KBM-7 (cell line): ENCODE measurements at places on chromosomes 6 and 20.

- no peak for DNase-seq
Observed at GRCh38 chr6:146990284-146990683, 213.9 kb upstream of the STXBP5 start.

- DNase-seq = no peak
Observed at GRCh38 chr20:46213946-46214823, 94.1 kb downstream of the CDH22 start.

GRCh38 chr6:75109022-75109421 lies 96.8 kb downstream of the COL12A1 start:
- DNase-seq = no peak

- no peak for DNase-seq
Observed at GRCh38 chr6:73942592-73943186, 246.7 kb downstream of the CD109 start.

GRCh38 chr6:20605061-20605460 lies 70.8 kb downstream of the CDKAL1 start:
- no peak for DNase-seq

- DNase-seq = no peak
Observed at GRCh38 chr20:16580620-16581019, 7.4 kb upstream of the KIF16B start.

DNA sequence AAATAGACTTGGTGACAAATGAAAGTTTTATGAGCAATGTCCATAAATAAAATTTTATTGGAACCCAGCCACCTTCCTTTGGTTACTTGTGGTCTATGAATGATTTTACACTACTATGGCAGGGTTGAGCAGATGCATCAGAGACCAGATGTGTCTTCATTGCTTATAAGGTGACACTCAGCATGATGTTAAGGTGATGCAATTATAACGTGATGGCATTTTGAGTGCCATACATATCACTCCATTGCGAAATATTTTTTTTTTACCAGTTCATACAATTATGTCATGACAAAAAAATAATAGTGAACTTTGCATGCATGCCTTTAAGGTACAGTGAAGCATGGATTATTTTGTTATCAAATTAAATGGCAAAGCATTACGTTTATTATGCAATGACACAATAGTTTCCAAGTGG lies 96.0 kb downstream of the ADTRP start:
- DNase-seq = no peak

DNA sequence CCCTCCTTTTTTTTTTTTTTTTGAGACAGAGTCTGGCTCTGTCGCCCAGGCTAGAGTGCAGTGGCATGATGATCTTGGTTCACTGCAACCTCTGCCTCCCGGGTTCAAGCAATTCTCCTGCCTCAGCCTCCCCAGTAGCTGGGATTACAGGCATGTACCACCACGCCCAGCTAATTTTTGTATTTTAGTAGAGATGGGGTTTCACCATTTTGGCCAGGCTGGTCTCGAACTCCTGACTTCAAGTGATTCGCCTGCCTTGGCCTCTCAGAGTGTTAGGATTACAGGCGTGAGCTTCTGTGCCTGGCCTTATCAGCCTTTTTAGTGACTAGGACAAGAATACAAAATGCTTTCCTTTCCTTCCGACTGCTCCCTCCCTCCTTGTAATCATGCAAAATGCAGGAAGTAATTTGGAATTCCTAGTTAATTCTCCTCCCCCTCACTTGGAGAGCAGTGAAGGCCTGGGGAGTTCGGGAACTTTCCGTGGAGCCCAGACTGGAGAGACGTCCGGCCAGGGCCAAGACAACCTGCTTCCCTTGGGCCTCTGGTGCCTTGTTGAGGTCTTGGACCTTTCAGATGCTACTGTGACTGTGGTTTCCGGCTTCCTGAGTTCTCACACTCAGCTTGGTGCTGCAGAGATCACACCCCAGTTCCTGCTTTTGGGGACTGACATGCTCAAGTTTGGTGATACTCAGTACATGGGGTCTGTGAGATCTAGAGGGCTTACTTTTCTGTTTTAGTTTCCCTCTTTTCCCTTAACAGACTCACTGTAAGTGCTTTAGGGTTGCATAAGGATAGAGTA lies 3.9 kb upstream of the PHF20 start:
- peak; percentile 88 for DNase-seq

- no peak for DNase-seq
Observed at GRCh38 chr20:49843139-49843538, 30.5 kb downstream of the SLC9A8 start.

- peak; percentile 69 for DNase-seq
Observed at GRCh38 chr6:144104898-144105487, 9.6 kb upstream of the SF3B5 start.

DNA sequence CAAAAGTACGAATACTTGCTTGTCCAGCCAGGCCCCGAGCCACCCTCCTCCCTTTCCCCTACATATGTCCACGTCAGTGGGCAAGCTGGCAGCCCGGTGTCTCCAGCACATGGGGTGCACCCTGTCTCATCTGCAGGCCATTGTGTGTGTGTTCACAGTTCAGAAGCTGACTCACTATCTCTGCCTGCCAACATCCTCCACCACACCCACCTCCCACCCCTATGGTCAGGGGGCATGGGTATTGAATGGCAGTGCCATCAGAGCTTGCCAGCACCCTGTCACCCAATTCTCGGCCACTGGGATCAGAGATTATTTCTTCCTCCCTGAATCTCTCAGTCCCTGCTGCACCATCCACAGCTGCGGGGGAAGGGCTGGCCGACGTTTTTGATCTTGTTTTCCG lies 195.7 kb downstream of the FARS2 start:
- no peak for DNase-seq

GRCh38 chr20:40335437-40335836 lies 353.6 kb downstream of the MAFB start:
- no peak for DNase-seq

DNA sequence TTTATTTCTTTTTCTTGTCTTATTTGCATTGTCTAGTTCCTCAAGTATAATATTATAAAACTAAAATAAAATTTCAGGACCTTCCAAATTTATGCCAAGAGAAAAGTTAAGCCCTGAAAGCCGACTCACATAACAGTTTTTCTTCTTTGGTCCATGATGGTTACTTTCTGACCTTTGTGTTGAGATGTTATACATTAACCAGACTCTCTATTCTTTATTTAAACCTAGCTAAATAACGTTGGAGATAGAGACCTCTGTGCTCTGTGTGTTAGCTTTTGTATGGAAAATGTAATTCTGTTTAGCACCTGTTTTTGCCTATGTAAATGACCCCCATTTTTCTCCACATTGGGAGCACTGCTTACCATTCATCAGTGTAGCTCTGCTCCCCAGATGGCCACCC lies 352.4 kb downstream of the CD109 start:
- no peak for DNase-seq

GRCh38 chr6:137089305-137089704 lies 44.5 kb upstream of the IL20RA start:
- no peak for DNase-seq

- no peak for DNase-seq
Observed at GRCh38 chr6:54288474-54288873, 19.8 kb upstream of the TINAG start.

GRCh38 chr6:37556881-37557644 lies 57.4 kb upstream of the CCDC167 start:
- DNase-seq = no peak

GRCh38 chr20:59567585-59568508 lies 36.5 kb upstream of the PHACTR3 start:
- no peak for DNase-seq

- DNase-seq = no peak
Observed at GRCh38 chr20:62897666-62898065, 28.6 kb downstream of the DIDO1 start.

DNA sequence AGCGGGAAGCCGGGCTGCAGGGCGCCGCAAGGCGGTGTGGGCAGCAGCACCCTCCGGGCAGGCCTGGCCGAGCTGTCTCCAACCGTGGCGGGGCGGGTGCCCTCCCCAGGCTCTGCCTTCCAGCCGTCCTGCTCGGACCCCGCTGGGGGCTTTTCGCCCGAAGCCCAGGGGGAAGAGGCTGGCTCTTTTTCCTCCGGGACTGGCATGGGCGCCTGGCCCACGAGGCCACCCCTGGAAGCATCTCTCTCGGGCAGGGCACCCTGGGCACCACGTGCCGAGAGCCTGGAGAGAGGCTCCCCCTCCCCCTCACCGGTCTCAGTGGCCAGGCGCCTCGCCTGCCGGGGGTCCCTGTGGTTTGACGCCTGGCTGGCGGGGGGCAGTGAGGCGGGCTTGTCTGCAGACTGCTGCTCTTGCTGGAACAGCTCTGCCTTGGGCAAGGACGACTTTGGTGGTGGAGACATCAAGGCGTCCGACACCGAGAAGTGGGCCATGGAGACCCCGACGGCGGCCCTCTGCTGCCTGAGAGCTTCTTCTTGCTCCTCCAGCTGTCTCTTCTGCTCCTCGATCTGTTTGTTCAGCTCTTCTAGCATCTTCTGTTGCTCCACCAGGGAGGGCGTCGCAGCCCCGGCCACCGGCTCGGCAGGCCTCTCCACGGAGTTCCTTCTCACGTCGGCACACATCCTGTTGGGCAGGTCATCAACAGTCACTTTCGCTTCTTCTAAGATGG lies 19.5 kb upstream of the TCFL5 start:
- no peak for DNase-seq

GRCh38 chr20:12821249-12821648 lies 187.5 kb upstream of the SPTLC3 start:
- no peak for DNase-seq

- no peak for DNase-seq
Observed at GRCh38 chr20:20211988-20212518, 155.9 kb upstream of the INSM1 start.

- no peak for DNase-seq
Observed at GRCh38 chr6:12327988-12328387, 37.8 kb downstream of the EDN1 start.

GRCh38 chr6:19880066-19880465 lies 42.9 kb downstream of the ID4 start:
- DNase-seq = no peak

DNA sequence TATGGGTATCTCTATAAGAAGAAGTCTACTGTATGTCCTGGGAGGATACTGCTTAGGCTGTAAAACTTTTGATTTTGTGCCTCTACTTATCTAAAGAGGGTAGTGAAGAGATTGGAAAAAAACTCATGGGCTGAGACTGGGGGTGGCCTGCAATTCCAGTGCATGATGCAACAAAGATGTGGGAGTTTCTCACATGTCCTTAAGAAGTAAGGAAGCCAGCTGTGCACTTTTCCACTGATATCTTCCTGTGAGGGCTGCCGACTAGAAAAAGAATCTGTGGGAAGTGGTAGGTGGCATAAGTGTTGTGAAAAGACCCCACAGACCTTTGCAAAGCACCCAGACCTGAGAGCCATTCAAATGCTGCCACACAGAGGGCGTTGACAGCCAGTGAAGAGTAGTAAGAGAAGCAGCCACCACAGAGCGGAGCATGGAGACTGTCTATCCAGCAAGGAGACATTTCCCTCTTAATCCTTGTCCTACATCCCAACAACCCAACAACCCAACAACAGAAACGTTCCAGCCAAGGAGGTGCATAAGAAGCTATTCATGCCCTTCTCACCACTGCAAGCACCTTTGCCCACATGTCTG lies 65.1 kb downstream of the PFDN4 start:
- no peak for DNase-seq

- no peak for DNase-seq
Observed at GRCh38 chr6:140269591-140270165, 895.2 kb upstream of the CITED2 start.

DNA sequence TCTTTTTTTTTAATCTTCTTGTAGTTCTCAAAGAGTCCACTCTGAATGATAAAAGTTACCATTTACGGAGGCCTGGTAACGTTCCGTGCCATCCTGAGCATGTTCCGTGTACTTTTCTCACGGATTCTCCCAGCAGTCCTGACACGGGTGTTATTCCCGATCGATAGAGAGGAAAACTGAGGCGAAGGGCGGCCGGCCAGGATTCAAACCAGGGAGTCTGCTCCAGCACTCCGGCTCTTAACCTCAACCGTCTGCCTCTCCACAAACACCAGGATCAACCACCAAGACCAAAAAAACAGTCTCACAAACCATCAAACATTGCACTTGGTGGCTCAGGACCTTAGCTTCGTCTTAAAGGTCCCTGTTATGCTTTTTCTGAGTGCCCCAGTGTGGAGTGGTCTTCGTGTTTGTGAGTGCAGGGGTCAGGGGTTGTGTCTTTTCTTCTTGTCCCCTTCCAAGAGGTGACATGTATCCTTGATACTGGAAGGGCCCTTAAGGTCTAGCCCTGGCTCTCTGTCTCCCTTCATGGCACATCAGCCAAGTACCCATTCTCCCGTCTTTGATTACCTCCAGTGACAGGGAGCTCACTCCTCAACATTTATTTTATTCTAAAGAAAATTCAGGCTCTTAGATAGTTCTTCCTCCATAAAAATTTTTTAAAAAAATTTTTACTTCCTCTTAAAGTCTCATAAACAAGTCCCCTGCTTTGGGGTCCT lies 35.1 kb downstream of the SRC start:
- no peak for DNase-seq

DNA sequence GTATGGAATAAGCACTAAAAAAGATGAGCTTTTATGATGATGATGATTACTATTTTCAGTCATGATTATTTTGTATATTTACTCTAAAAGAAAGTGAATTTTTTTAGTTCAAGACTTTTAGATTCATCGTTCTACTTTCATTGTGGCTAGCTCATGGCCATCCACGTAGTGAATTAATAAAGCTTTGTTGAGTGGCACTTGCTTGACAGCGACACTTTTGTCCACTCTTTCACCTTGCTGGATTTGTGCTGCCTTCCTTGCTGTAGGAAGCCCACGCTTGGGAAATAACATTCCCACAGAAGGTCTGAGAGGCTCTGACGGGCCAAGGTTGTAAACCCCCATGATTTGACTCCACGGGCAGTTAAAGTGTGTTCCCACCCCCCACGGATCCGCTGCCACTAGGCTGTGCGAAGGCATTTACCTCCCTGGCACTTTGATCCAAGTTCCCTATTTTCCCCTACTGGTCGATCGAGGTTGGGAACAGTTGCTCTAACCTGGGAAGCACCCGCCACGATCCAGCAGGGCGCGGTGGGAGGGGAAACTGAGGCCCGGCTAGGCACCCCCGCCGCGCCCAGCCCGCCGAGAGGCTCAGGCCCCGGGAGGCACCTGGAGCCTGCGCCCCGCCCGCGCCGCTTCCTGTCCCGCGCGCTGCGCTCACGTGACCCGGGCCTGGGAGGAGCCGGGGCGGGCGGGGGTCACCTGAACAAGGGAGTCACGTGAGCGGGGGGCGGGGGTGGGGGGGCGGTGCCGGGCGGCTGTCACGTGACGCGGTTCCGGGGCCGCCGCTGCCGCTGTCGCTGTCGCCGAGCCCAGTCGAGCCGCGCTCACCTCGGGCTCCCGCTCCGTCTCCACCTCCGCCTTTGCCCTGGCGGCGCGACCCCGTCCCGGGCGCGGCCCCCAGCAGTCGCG lies at the start of gene IGF2R:
Gene IGF2R, plus strand, starts transcription at position 788 of the 909 bp plus-strand sequence. CDS start 165 bp downstream, outside the sequence.
- DNase-seq = peak; percentile 84

DNA sequence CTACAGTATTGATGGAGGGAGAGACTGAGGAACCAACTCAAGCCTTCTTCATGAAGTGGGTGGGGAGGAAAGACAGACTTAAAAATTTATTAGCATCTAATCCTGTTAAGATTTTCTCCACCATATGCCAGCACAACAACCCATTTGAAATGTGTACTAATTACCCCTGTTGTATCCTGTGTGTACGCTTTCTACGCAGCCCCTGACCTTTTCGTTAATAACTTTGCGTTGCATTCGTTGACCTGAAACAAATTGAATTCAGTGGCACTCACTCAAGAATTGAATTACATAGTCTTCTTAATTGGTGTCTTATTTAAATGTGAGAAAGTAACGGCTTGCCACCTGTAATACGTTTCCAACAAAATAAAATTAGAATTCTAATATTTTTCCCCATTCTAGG lies 113.9 kb downstream of the LINC00237 start:
- DNase-seq = no peak

- peak; percentile 20 for DNase-seq
Observed at GRCh38 chr6:88763160-88763559, 200.3 kb downstream of the RNGTT start.
